Stomach (tissue), 19 donors: ENCODE measurements at places on chromosomes 12 and 14.
A peak's percentile ranks its signal among the peaks of the same experiment; 100 is the strongest.

DNA sequence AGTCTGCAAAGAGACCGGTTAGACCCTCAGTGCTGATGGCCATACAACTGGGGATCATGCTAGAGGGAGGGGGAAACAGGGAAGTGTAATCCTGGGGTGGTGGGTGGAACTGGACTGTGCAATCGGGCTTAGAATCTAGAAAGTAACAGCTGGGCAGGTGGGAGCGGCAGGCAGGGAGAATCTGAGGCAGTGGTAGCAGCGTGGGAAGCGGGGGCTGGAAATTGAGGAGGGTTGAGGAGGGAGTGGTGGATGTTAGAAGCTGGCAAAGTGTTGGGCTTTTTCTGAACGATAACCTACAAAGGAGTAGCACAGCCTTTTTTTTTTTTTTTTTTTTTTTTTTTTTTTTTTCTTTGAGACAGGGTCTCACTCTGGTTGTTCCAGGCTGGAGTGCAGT is 3.1 kb upstream of the IGFBP6 start:
- H3K36me3 ChIP-seq = no peaks in the 10 kb centered on the region
- peaks cover 40% of the 10 kb centered on the region for H3K4me1 ChIP-seq

GRCh38 chr12:88207921-88208620 is 66.0 kb downstream of the TMTC3 start:
- H3K36me3 ChIP-seq = no peaks in the 10 kb centered on the region
- no peak overlapping the region for H3K27ac ChIP-seq
- H3K4me1 ChIP-seq = no peaks in the 10 kb centered on the region
- H3K4me3 ChIP-seq = no peak overlapping the region

GRCh38 chr12:51793201-51793600 is 55.3 kb downstream of the FIGNL2 start:
- H3K27me3 ChIP-seq = no peaks in the 10 kb centered on the region
- H3K4me1 ChIP-seq = no peaks in the 10 kb centered on the region
- H3K4me3 ChIP-seq = no peak overlapping the region
- H3K36me3 ChIP-seq = no peaks in the 10 kb centered on the region

DNA sequence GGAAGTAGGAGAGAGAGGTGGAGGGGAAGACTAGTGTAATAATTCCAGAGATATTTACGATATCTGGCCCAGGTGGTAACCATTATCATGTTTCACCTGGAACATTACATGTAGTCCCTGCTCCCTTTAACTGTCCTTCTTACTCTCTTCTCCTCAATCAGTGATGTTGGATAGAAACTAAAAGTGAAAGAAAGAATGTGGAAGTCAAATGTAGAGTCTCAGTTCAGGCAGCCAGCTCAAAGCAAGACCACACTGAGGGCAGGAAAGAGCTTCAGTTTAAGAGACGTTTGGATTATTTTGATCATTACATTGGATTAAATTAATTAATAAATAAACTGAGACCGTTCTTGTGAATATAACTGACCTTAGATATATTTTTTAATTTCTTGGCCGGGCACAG is 594.4 kb downstream of the FLRT2 start:
- no peak for DNase-seq
- no peaks in the 10 kb centered on the region for H3K27me3 ChIP-seq
- H3K4me1 ChIP-seq = no peaks in the 10 kb centered on the region
- H3K4me3 ChIP-seq = no peak overlapping the region
- no peaks in the 10 kb centered on the region for H3K36me3 ChIP-seq

DNA sequence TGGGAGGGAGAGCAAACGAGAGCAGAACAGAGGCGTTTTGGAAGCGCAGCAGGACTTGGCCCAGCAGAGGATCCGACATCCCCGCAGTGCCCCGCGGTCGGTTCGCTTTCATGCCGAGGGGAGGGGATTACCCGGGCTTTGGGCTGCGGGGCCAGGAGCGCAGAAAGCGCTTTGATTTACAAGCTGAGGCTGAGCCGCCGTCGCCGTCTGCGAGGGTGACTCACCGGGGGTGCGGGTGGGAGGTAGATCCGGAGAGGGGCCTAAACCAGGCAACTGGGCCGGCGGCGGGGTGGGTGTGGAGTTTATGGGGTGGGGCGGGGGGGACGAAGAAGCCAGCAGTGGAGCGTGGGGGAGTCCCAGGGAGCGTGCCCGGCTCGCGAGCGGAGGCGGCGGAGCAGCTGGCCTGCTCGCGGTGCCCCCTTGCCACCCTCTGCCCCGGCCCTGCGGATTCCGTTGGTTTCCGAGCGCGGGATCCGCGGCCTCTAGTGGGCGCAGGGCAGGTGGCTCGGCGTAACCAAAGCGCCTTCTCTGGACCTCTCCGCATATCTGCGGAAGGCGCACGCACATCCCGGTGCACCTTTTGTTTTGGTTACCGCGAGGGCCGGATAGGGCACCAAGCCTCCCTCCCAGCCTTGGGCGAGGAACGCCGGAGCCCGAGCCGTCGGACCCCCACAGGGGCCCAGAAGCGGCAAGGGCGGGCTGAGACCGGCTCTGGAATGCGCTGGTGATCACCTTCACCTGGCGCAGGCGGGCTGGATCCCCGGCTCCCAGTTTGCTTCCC is 2.6 kb downstream of the SIX4 start:
- peak; percentile 44 for DNase-seq
- peak overlapping the region; percentile 68 for H3K4me3 ChIP-seq
- peaks cover 36% of the 10 kb centered on the region for H3K4me1 ChIP-seq
- peaks cover 31% of the 10 kb centered on the region for H3K27me3 ChIP-seq

DNA sequence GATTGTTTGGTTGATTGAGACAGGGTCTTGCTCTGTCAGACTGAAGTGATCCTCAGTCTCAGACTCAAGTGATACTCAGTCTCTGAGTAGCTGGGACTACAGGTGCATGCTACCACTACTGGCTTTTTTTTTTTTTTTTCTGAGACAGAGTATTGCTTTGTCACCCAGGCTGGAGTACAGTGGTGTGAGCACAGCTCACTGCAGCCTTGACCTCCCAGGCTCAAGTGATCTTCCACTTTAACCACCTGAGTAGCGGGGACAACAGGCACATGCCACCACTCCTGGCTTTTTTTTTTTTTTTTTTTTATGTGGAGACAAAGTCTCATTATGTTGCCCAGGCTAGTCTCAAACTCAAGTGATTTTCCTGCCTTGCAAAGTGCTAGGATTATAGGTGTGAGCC is 31.8 kb downstream of the CPSF2 start:
- H3K4me1 ChIP-seq = no peaks in the 10 kb centered on the region
- no peaks in the 10 kb centered on the region for H3K27me3 ChIP-seq
- no peak overlapping the region for H3K4me3 ChIP-seq
- no peak overlapping the region for H3K27ac ChIP-seq
- H3K36me3 ChIP-seq = peaks cover 85% of the 10 kb centered on the region
- DNase-seq = no peak

- H3K4me3 ChIP-seq = peak overlapping the region; percentile 84
- H3K27ac ChIP-seq = peak overlapping the region; percentile 97
- peaks cover 18% of the 10 kb centered on the region for H3K4me1 ChIP-seq
- DNase-seq = no peak
- H3K27me3 ChIP-seq = no peaks in the 10 kb centered on the region
- peaks cover 3% of the 10 kb centered on the region for H3K36me3 ChIP-seq
These were observed 9.5 kb downstream of the CDKN1B start for GRCh38 chr12:12726555-12727093.

- H3K27me3 ChIP-seq = no peaks in the 10 kb centered on the region
- DNase-seq = no peak
- H3K27ac ChIP-seq = no peak overlapping the region
- no peaks in the 10 kb centered on the region for H3K4me1 ChIP-seq
These were observed 9.9 kb upstream of the NID2 start for GRCh38 chr14:52078721-52079120.

- no peaks in the 10 kb centered on the region for H3K36me3 ChIP-seq
- H3K4me3 ChIP-seq = peak overlapping the region; percentile 49
- peak overlapping the region; percentile 92 for H3K27ac ChIP-seq
- DNase-seq = no peak
These were observed 1.7 kb downstream of the EMP1 start for GRCh38 chr12:13198241-13198640.

DNA sequence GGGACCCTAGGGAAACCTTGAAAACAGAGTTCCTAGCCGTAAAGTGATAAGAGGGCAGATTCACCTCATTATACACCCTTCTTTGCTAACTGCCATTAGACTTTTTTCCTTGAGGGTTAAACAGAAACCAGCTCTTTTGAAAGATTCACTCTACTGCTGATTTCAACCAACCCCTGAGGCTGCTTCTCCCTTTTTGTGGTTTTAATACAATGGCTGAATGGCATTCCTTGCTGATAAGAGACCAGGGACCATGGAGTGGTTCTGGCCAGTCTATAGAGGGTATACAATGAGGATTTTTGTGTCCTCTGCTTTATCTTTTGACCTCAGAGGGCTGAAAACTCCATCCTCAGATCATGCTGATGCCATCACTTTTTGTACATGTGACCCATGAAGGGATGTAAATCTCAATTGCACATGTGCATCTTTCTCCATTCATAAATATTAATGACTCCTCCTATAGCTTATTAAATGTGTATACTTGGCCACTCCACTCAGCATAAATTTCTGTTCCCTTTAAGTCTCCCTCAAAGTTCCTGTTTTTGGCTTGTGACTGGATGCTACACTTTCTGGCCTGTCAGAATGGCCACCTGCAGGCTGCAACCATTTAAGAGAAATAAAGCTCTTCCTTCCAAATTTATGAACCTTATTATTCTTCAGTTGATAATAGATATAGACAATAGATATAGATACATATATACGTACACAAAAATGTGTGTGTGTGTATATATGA is 233.8 kb upstream of the SEL1L start:
- H3K4me3 ChIP-seq = no peak overlapping the region
- DNase-seq = no peak
- H3K27ac ChIP-seq = no peak overlapping the region
- H3K36me3 ChIP-seq = no peaks in the 10 kb centered on the region

GRCh38 chr14:34237081-34237480 is 225.0 kb downstream of the SPTSSA start:
- H3K4me3 ChIP-seq = no peak overlapping the region
- H3K27me3 ChIP-seq = no peaks in the 10 kb centered on the region
- H3K27ac ChIP-seq = no peak overlapping the region
- DNase-seq = peak; percentile 58
- no peaks in the 10 kb centered on the region for H3K4me1 ChIP-seq

- H3K27me3 ChIP-seq = no peaks in the 10 kb centered on the region
- peaks cover 14% of the 10 kb centered on the region for H3K4me1 ChIP-seq
- no peak overlapping the region for H3K4me3 ChIP-seq
- no peak overlapping the region for H3K27ac ChIP-seq
- DNase-seq = no peak
These were observed 35.5 kb downstream of the BORCS5 start for GRCh38 chr12:12392413-12392812.

DNA sequence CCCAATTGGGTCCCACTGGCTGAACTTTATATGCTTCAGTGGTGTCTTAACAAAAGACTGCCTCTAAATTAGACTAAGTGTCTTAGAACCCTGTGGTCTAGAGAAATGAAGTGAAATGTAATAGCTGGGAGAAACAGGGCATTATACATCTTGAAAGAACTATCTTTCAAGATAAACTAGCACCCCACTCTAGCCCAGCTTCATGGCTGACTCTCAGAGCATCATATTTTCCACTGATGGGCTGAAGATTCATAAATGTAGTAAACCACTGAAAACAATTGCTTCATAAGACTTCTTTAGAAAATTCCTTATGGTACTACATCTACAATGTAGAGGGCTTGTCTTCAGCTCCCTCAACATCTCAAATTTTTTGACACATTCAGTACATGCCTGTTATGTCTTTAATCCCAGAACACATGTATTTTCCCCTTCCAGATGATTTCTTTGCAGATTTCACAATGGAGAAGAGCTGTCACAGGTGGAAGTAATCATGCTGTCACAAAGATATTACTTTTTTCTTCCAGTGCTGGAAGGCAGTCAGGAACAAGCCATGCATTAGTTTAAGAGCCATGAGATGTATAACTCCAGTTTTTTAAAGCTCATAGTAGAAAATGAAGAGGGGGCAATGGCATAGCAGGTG is 48.5 kb downstream of the IFNG-AS1 start:
- no peaks in the 10 kb centered on the region for H3K36me3 ChIP-seq
- H3K4me3 ChIP-seq = no peak overlapping the region
- no peaks in the 10 kb centered on the region for H3K27me3 ChIP-seq
- no peaks in the 10 kb centered on the region for H3K4me1 ChIP-seq
- DNase-seq = no peak

DNA sequence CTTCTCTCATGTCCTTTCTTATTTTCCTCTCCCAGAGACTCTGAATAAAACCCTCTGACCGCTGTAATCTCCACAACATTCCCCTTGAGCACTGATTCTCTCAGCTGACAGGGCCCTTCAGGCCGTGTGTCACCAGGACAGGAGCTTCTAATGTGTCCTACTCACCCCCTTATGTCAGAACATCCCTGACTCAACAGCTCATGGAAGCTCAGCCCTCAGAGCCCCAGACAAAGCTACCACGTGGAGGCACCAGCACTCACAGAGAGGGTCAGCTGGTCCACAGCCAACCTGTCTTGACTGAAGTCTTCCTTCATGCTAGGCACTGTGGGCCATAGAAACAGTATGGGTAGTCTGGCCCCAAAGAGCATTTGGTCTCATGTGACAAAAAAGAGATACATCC is 49.8 kb downstream of the SMUG1 start:
- peaks cover 9% of the 10 kb centered on the region for H3K27me3 ChIP-seq
- H3K4me1 ChIP-seq = peaks cover 60% of the 10 kb centered on the region
- no peak for DNase-seq
- peak overlapping the region; percentile 55 for H3K27ac ChIP-seq
- no peaks in the 10 kb centered on the region for H3K36me3 ChIP-seq
- no peak overlapping the region for H3K4me3 ChIP-seq

DNA sequence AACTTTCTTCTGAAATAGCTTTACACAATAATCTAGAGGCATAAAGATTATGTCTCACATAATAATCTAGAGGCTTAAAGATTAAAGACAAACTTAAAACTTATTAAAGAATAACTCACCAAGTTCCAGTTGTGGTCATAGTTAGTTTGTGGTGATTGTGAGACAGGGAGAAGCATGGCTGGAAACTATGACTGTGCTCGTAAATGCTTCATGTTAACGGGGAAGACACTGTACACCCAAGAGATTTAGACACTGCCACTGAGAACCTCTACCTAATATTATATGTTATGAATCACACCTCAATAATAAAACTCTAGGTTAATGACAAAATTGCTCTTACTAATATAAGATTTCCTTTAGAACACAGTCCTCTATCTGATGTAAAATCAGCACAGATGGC is 541.6 kb downstream of the TMEM121 start:
- no peaks in the 10 kb centered on the region for H3K27me3 ChIP-seq
- H3K4me1 ChIP-seq = no peaks in the 10 kb centered on the region
- no peaks in the 10 kb centered on the region for H3K36me3 ChIP-seq
- no peak for DNase-seq
- no peak overlapping the region for H3K27ac ChIP-seq
- H3K4me3 ChIP-seq = no peak overlapping the region

GRCh38 chr12:57621497-57622292 is 10.5 kb downstream of the ARHGEF25 start:
- peaks cover 3% of the 10 kb centered on the region for H3K27me3 ChIP-seq
- no peak overlapping the region for H3K27ac ChIP-seq
- peak overlapping the region; percentile 49 for H3K4me3 ChIP-seq
- no peaks in the 10 kb centered on the region for H3K36me3 ChIP-seq

DNA sequence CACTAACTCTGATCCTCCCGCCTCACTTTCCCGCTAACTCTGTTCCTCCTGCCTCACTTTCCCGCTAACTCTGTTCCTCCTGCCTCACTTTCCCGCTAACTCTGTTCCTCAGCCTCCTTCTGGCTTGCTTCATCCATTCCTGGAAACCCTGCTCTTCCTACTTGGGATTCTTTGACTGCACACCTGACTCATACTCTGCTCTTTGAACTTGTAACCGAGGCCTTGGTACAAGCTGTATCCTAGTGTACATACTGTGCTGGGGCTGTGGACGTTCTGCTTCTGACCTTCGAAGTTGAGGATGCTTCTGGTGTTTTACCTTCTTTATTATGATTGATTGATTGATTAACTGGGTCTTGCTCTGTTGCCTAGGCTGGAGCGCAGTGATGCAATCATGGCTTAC is 63.2 kb upstream of the RD3L start:
- H3K27ac ChIP-seq = no peak overlapping the region
- no peaks in the 10 kb centered on the region for H3K36me3 ChIP-seq
- no peak for DNase-seq
- no peaks in the 10 kb centered on the region for H3K27me3 ChIP-seq
